HuH-7.5 (cell line): ENCODE measurements at places on chromosomes 4 and X.

DNA sequence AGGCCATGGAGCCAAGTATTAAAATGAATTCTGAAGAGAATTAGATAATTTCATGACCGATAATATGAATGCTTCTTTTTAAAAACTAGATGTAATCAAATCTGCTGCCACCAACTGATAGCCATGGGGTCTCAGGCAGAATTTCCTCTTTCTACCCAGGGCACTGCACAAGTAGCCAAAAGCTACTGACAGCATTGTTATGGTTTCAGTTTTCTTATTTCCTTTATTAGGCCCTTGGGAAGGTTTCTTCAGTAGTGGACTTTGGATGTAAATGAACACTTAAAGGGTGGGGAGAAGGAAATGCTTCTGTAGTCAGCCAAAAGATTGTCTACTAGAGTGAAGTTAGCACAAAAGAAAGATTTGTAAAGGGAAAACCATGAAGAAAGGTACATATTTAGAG, 686.0 kb downstream of the ADGRL3 start:
- no peak for DNase-seq

- DNase-seq = no peak
Measured at GRCh38 chrX:131747173-131747572, 203.3 kb downstream of the OR13H1 start.

DNA sequence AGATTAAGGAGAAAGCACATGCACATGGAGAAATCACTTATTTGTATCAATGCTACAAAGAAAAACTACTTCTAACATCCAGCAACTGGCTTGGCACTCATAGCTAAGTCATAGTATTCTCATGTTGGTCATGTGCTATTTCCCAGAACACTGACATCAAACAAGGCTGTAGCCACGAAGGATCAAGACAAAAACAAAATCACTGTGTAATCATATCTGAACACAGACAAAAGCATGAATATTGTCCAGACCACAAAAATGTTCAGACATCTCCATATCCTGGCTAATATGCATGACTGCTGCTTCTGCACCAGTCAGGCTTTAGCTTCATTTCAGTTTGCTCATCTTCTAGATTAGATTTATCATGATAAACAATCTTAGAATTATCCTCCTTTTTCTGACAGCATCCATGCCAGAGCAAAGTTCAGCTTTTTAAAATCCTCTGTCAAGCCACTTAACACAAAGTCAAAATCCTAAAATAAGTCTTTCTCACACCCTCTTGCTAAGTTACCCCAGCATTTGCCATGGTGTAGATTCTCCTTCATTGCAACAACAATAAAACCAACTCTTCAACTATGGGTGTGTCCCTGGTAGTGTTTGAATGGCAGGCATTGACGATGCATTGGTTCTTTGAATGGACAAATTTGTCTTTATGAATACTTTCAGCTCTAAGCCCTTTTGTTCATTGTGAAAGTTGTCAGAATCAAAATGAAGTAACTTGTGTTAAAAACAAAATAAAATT, 39.1 kb upstream of the NPFFR2 start:
- no peak for DNase-seq

DNA sequence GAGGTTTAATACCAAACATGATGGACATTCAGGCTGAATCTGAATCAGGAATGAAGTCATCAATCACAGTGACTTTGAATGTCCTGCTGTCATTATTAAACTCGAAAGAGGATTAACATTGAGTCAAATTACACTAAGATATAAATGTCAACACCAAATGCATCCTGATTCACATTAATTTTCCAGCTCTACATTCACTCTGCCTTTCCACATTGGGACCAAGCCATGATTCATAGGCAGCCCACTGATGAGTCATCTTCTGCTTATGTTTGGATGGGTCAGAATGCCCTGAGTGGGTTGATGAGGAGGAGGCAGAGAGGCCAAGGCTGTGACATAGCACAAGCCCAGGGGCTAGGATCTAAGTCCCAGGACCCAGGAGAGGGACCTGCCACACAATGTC, 247.6 kb upstream of the RPS6KA3 start:
- no peak for DNase-seq

DNA sequence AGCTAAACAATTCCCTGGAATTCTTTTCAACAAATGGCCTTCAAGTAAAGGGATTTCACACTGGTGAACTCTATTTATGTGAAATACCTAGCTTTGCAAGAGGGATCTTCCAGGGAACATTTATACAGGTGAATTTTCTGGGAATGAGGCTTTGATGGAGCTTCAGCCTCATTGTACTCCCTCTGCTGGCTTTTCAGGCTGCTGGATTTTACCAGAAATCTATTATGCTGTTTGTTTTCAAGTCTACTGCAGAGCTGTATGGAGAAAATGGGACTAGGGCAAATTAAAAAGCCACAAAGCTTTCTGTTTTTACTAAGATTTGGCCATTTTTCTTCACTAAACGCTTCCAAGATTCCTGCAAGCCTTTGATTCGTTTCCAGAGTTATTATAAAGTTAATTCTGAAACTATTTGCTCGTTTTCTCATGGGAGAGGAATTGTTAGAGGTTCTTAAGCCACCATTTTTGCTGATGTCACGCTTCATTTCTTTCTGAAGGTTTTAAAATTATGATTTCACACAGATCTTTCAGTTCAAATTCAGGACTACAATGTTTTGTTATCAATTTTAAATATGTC, 31.6 kb downstream of the KDM6A start:
- no peak for DNase-seq

DNA sequence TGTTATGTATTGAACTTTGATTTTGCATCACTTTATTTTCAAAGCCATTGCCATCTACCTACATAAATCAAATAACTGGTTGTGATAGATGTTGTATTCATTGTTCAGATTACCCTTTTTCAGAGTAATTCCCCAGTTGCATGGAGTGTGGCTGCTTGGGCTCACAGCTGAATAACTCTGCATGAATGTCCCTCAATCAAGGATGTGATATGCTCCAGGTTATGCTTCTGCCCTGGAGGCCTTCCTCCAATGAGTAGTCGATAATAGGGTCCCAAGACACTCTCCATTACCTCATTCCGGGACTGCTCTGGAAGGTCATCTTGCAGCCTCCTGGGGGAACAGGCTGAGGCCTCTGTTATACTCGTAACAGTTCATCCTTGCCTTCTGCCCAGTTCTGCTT, 251.8 kb downstream of the ADGRL3 start:
- DNase-seq = no peak

DNA sequence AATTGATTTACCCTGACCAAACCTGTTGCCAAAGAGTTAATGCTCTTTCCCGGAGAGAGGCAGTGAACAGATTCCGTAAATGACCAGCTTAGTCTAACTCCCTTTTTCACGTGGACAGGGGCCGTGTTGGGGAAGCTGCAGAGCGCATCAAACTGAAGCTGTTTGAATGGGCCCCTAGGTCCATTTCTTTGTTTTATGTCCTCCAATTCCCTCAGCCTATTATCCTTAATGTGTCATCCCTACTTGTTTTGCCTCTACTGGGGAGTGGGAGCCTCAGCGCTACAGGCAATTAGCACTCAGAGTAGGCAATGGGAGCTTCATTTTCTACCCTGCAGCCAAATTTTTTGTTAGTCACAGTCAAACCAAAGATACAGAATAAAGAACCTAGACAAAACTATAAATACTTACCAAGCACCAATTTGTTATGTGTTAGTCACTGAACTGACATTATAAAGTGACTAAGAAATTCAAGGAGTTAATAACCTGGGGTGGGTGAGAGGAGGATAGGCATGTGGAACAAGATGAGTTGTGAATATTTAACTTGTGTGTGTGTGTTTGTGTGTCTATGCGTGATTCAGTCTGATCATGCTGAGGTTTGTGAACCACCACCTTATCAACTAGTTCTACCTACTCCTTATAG, 417.4 kb downstream of the PACRGL start:
- DNase-seq = no peak

DNA sequence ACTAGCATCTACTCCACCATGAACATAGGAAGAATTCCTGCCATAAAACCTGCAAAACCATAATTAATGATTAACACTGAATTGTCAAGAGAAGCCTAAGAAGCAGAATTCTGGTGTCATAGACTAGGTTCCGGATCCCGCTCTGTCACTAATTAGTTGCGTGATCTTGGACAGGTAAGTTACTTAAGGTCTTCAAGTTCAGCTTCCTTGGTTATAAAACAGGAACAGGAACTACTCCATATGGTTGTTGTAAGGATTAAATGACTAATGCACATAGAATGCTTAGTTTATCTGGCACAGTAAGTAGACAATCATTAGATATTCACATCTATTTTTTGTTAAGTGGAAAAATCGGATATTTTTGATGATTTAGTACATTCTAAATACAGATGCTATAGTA, 14.3 kb downstream of the G3BP2 start:
- no peak for DNase-seq
